SK-N-DZ (cell line): ENCODE measurements at places on chromosomes 2 and 18.

DNA sequence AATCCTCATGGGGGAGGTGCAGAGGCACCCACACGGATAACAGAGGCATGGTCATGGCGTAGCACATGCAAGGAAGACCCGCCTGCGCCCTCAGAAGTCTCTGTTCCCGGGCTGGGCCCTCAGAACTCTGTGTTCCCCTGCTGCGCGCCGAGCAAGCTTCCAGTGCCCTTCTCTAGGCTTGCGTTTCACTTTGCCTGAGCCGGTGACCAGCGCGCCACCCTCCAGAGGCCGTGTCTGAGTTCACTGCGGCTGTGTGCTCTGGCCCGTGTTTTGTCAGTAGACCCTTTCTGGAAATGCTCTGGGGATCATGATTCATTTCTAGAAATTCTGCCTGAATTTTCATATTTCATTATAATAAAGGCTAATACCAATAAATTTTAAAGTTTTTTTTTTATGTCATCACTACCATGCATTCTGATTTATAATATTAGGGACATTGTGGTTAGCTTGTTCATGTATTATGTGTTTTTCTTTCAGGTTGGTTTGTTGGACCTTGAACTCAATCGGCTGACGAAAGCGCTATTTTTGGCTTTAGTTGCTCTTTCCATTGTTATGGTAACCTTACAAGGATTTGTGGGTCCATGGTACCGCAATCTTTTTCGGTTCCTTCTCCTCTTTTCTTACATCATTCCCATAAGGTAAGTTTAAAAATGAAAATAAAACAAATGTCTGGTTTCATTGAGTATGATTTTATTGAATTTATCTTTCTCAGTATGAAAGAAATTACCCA, 142.7 kb upstream of the NFATC1 start:
- no peak for DNase-seq

GRCh38 chr2:182921234-182921633, 54.8 kb upstream of the FRZB start:
- DNase-seq, result no peak

GRCh38 chr2:206611191-206611590, 31.1 kb upstream of the FAM237A start:
- DNase-seq, result no peak

DNA sequence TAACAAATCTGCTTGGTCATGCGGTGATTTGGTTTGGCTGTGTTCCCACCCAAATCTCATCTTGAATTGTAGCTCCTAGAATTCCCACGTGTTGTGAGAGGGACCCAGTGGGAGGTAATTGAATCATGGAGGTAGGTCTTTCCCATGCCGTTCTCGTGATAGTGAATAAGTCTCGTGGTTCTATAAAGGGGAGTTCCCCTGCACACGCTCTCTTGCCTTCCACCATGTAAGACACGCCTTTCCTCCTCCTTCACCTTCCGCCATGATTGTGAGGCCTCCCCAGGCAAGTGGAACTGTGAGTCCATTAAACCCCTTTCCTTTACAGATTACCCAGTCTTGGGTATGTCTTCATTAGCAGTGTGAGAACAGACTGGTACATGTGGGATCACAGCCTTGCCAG, 36.7 kb downstream of the TRABD2A start:
- DNase-seq, result no peak

DNA sequence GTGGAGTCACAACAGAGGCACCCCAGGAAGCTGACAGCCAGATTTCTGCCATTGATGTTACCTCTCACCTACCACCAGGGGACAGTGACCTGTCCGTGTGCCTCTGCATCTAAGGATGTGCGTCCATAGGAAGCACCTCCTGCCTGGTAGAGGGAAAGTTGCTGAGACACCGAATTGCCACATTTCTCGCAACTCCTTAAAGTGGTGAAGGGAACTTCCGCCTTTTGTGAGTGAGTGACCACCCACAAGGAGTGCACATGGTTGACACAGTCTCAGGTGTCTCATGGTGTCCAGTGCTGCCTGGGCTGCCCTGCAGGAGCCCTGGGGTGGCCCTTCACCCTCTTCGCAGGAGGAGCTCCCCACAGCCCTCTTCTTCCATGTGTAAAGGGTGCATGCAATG, 201.8 kb downstream of the GBX2 start:
- DNase-seq, result no peak

- DNase-seq, result no peak
Measured at GRCh38 chr2:40240070-40240469, 211.8 kb downstream of the SLC8A1 start.

GRCh38 chr18:55096263-55096951, 137.1 kb upstream of the CCDC68 start:
- peak; percentile 57 for DNase-seq

GRCh38 chr2:6946722-6947121, 29.5 kb downstream of the RNF144A start:
- DNase-seq, result no peak
